CD4-positive, alpha-beta T cell treated with Interleukin-15 for 1 hour (primary cell): ENCODE measurements at places on chromosomes 1 and 21.
A peak's percentile ranks its signal among the peaks of the same experiment; 100 is the strongest.

DNA sequence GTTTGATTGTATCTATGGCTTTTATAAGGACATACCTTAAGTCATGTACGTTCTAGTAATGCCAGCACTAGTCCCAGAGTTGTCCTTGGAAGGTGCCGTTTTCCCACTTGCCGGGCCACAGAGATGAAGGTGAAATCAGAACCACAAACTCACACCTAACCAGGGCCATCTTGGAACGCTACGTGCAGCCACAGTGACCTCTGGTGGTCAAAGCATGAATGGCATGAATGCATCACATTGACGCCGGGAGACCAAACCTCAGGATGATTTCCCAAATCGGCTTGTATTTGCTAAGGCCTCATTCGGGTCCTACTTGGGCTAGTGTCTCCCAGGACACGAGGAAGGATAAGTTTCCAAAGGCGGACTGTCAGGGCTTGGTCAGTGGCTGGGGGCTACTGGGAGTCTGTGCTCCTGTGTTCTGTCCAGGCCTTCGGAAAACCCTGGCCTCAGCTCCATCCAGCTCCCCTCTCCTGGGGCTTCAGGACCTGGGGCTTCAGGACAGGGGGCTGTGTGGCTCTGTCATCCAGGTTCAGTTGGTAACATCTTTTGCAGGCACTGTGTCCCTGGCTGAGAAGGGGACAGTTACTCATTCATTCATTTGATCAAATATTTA is 260.5 kb downstream of the PRDM2 start:
- DNase-seq: peak; percentile 39

- DNase-seq: no peak
Observed at GRCh38 chr1:219784660-219785381, 143.5 kb downstream of the SLC30A10 start.

GRCh38 chr1:178382372-178382771 is 114.4 kb downstream of the CLEC20A start:
- DNase-seq: no peak

- DNase-seq: no peak
Observed at GRCh38 chr21:36039861-36040260, 20.5 kb downstream of the SETD4 start.

DNA sequence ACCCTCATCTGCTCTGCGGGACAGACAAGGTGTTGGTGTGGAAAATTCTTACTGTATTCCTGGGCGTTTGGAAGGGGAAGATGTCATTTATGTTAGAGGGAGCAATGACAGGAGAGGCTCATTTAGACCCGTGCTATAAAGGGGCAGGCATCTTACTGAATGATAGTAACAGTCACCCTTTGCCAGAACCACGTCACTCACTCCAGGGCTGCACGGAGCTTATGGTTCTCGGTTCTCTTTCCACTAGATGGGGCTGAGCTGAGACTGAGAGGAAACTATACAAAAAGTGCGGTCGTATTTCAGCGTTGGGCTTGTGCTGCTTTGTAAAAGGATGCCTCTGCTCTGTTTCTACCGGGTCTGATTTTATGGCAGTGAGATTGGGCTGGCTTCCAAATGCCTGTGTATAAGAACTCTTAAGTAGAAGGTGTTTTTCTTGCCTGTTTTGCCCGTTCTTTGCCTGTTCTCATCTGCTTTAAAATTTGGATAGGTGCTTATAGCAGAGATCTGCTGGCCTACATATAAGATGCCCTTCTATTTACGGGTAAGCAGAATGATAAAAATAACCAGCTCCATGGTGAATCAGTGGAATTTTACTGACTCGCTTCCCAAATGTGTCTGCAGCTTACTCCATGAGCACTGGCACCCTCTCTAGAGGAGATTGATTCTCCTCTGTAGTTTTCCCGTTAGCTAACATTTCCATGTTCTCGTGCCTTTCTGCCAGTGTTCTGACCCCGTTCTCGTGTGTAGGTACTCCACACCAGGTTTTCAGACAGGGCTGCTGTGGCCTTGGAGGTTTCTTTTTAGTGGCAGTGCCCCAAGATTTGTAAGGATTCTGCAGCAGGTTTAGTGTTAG is 55.9 kb downstream of the MRPS6 start:
- peak; percentile 38 for DNase-seq

GRCh38 chr1:13754510-13755103 is 54.6 kb downstream of the PRDM2 start:
- no peak for DNase-seq

GRCh38 chr1:53590531-53591515 is 131.6 kb downstream of the DMRTB1 start:
- DNase-seq: no peak

GRCh38 chr1:226934483-226935237 is 5.4 kb upstream of the COQ8A start:
- DNase-seq: no peak

DNA sequence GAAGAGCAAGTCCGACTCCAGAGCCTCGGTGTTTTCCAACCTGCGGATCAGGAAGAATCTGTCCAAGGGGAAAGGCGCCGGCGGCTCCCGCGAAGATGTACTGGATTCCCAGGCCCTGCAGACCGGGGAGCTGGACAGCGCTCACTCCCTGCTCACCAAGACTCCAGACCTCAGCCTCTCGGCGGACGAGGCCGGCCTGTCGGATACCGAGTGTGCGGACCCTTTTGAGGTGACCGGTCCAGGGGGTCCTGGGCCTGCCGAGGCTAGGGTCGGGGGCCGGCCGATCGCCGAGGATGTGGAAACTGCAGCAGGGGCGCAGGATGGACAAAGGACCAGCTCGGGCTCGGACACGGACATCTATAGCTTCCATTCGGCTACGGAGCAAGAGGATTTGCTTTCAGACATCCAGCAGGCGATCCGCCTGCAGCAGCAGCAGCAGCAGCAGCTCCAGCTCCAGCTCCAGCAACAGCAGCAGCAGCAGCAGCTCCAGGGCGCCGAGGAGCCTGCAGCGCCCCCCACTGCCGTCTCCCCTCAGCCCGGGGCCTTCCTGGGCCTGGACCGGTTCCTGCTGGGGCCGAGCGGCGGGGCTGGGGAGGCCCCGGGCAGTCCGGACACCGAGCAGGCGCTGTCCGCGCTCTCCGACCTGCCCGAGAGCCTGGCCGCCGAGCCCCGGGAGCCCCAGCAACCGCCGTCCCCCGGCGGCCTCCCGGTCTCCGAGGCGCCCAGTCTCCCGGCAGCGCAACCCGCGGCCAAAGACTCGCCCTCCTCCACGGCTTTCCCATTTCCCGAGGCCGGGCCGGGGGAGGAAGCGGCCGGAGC is 827 bp downstream of the FMN2 start:
- DNase-seq: no peak
